Cardiac muscle cell (in vitro differentiated cells and primary cell): ENCODE measurements at places on chromosomes 6 and 20. TPM values are rescaled to one million over a fixed set of nuclear protein-coding genes. Genes with fewer than 3 reads are reported as not detected.

RIPK1 gene
- 4.1 and 7.4 TPM in 2 replicates for polyA plus RNA-seq

DNA sequence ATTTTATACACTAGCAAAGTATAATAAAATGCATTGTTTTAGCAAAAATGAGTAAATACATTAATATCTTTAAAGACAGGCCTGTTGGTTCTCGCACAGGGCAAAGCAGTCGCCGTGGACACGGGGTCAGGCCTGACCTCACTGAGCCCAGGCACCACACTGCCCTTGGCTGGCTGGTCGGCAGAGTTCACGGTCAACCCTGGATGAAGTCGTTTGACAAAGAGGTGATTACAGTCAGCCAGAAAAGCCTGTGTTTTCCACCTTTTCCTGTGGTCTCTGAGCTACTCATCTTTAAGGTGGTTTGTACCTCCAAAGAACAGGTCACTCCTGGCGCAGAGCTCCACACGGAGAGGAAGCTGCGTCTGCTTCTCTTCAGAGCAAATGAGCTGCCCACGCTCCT lies 191.5 kb downstream of the DLL1 start:
- DNase-seq = no peak

GRCh38 chr6:19052219-19052618 lies 665.1 kb downstream of the RNF144B start:
- no peak for DNase-seq

DNA sequence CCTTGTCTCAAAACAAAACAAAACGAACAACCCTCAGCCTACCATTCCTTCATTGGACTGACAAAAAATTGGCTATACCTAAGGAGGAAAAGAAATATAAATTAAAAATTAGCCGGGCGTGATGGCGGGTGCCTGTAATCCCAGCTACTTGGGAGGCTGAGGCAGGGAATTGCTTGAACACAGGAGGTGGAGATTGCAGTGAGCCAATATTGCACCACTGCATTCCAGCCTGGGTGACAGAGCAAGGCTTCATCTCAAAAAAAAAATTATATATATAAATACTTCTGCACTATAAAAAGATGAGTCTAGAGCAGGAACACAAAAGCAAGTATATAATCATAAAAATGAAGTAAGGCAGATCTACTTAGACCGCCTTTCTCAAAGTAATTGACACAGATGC lies 109.8 kb downstream of the CRYBG1 start:
- DNase-seq = no peak

ETV7 gene
- polyA plus RNA-seq = 0.28 TPM in 1 of 2 replicates, not detected in the other

TREM2 gene
- polyA plus RNA-seq = not detected in 2 replicates

SSTR4 gene
- not detected in 2 replicates for polyA plus RNA-seq

GRCh38 chr6:12278915-12279314 lies 11.2 kb upstream of the EDN1 start:
- no peak for DNase-seq

PRDM13 gene
- not detected in 2 replicates for polyA plus RNA-seq

LTB gene
- 0.61 and 1.5 TPM in 2 replicates for polyA plus RNA-seq

- DNase-seq = no peak
These were observed 49.3 kb downstream of the PRR18 start for GRCh38 chr6:166258854-166259276.

DNA sequence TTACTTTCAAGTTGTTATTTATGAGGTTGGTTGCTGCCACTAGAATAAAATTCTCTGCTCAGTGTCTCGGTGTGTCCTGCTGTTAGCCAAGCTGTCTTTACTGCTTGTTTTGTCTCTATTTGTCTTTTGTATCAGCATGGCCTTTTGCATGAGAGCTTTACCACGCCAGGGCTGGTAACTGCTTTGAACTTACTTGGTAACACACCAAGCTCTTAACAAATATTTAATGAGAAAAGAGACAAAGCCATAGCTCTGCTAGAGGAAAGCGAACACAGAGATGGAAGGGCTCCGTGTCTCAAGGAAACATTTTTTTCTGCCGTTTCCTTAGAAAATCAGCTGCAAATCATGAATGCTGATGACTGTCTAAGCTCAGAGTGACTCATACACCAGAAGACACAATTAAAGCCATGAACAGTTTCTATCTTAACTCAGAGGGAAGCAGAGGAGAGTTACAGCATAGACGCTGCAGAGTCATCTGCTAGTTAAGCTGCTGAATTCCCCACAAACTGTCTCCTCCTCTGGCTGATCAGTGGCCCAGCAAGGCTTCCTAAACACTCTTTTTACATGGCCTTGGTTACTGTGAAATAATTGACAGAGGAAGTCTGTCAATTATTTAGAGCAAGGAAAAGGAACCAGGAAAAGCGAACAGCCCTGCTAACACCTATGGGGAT lies 44.8 kb downstream of the AGPAT4 start:
- no peak for DNase-seq

- peak; percentile 79 for DNase-seq
These were observed at the start of gene SNPH for GRCh38 chr20:1266167-1266973. Gene SNPH (plus strand): TSS chr20:1266294. CDS start chr20:1296240, 29,946 bp downstream.

DNA sequence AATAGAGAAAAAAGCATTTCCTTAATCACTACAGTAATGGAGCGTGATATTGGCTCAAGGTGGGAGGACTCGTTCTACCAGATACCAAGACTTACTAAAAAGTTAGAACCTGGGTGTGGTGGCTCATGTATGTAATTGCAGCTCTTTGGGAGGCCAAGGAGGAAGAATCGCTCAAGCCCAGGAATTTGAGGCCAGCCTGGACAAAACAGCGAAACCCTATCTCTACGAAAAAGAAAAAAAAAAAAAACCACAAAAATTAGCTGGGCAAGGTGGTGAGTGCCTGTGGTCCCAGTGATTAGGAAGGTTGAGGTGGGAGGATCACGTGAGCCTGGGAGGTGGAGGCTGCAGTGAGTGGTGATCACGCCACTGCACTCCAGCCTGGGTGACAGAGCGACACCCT lies 24.0 kb upstream of the ATRN start:
- no peak for DNase-seq

ADA gene
- polyA plus RNA-seq = 16.7 and 28.6 TPM in 2 replicates

DNA sequence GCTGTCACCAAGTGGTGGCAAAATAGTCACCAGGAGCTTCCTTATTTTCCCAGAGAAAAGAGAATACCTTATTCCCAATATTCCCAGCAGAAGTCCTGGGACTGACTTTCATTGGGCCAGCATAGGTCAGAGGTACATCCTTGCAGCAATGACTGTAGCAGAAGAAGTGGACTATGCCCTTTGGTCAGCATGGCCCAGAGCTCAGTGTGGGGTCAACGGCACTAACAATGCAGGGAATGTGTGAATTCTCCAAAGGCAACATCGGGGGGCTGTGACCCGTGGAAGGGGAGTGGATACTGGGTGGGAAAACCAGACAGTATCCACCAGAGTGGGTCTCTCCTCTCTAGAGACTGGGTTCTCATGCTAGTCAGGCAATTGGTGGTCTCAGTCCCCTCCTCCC lies 15.6 kb upstream of the LBP start:
- DNase-seq = no peak

COL19A1 gene
- 0.10 TPM in 1 of 2 replicates, not detected in the other for polyA plus RNA-seq

- no peak for DNase-seq
These were observed 906 bp upstream of the BTN3A2 start for GRCh38 chr6:26363882-26364701.

- DNase-seq = no peak
These were observed 236.5 kb upstream of the FOXQ1 start for GRCh38 chr6:1075444-1075843.

- no peak for DNase-seq
These were observed 84.6 kb upstream of the ZNF322 start for GRCh38 chr6:26743941-26744699.

GRCh38 chr20:19404826-19405225 lies 192.4 kb downstream of the SLC24A3 start:
- no peak for DNase-seq

EYA4 gene
- polyA plus RNA-seq = 0.06 and 0.11 TPM in 2 replicates

DNA sequence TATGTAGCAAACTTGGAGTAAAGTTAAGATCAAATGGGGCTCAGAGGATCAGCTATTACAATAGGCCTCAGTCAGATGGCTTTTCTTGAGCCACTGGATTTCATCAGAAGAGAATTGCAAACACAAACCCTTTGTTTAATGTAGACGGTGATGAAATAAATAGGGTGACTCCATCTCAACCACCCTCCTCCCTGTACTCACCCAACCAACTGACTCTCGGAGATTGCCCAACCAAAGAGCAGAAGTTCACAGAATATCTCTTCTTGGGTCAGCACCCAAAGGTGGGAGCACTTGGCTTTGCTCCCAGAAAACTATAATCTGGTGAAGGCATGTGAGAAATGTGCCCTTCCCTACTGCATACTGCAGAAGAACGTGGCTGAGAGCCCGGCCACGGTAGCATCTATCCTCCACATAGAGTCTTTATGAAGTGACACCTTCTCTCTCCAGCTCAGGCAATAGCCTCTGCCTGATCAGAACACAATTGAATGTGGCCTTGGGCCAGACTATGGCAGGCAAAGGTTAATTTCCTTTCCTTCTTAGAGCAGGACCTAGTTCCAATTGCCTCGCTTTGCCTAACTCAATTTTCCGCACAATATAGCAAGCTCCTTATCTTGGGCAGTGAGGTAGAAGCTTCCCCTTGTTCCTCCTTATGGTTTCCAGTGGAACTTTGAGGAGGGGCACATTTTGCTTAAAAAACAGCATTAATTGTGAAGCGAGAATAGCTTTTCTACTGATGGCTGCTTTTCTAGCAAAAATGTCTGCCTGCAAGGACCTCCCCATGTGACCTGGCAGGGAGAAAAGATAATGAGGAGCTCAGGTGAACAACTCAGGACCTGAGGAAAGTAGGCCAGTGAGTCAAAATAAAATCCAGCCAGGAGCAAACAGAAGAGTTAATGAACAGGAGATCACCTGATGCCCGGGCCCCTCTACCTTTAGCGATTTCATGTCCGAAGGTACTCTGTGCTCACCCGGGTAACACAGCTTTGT lies 79.4 kb downstream of the GFOD1 start:
- peak; percentile 99 for DNase-seq

DNA sequence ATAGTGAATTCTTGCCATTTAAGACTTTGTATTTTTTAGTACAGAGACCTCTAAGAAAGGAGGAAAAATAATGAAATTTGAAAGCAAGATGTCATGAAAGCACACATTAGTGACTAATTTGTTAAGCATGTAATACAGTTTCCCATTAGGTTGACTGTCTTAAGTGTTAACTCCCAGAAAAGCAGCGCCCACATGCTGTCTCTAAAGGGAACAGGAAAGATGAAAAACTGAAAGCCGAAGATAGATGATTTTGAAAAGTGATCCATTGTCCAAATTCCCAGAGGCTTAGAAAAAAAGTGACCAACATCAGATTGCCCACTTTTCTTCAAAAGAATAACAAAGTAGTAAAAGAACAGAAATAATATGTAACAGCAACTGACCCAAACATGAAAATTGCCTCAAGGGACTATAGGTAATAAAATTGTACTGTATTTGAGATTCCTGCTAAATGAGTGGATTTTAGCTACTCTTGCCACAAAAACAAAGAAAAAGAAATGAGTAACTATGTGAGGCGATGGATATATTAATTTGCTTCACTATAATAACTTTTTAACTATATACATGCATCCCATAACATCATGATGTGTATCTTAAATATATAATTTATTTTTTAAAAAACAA lies 83.2 kb upstream of the OGFRL1 start:
- DNase-seq = peak; percentile 43

TRIM39 gene
- polyA plus RNA-seq = 15.4 and 19.4 TPM in 2 replicates

ENPP4 gene
- polyA plus RNA-seq = 5.8 and 7.2 TPM in 2 replicates

- peak; percentile 33 for DNase-seq
These were observed 926 bp downstream of the MYLIP start for GRCh38 chr6:16129623-16130401.

- DNase-seq = no peak
These were observed 852.3 kb upstream of the HS3ST5 start for GRCh38 chr6:115194981-115195638.

DNA sequence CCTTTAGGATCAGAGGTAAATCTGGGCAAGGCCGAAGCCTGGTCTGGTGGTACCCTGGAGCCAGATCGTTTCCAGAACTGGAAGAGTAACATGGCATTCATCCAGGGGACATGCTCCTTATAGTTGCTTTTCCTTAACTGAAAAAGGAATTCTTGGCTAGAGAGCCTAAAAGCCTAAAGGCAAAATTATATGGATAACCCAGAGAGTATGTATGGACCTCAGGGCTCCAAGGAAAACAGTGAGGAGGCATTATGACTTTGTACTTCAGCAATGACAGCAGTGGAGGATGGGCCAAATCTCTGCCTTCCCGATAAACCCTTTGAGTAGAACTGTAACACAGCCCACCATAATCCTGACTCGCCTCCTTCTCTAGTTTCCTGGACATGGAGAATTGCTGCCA lies 29.3 kb downstream of the ARHGAP18 start:
- no peak for DNase-seq

DNA sequence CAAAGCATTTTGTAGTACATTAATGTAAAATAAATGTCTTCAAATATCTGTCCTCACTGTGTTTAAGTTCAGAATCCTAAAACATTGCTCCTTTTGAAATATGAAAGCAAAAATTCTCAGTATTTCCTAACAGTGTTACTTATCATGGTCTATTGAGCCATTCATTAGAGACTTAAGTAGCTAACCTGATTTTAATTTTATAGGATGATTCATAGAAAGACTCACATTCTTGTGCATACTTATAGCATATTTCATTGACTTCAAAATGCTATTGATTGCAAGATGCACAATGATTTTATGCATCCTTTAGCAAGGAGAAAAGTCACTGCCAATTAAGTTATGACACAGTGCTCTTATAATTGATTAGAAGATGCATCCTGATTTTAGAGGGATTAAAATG lies 85.7 kb downstream of the HIVEP1 start:
- DNase-seq = no peak

- DNase-seq = peak; percentile 72
These were observed 5.9 kb downstream of the C6orf58 start for GRCh38 chr6:127582777-127583462.

SLC24A3 gene
- 1.4 and 1.6 TPM in 2 replicates for polyA plus RNA-seq

DNA sequence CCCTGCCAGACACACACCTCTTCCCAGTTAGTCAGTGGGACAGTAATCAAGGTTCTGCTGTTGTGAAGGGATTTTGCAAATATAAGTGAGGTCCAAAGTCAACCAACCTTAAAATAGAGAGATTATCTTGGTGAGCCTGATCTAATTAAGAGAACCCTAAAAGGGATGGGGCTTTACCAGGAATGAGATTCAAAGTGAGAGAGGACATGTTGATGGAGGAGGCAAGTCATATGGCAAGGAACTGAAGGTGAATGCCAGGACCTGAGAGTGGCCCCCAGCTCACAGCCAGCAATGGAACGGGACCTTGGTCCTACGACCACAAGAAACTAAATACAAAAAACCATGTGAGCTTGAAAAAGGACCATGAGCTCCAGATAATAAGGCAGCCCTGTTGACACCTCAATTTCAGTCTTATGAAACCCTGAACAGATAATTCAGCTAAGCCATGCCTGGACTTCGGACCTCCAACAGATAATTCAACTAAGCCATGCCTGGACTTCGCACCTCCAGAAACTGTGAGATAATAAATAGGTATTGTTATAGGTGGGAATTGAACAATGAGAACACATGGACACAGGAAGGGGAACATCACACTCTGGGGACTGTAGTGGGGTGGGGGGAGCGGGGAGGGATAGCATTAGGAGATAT lies 253.4 kb downstream of the GMPR start:
- no peak for DNase-seq

GRCh38 chr6:134593887-134594286 lies 276.0 kb upstream of the SGK1 start:
- DNase-seq = no peak

TRIM40 gene
- not detected in 2 replicates for polyA plus RNA-seq
